Right ventricle myocardium superior (tissue), 1 donor: ENCODE measurements at places on chromosomes 7 and 10.

GRCh38 chr10:4678023-4678950, 147.7 kb upstream of the AKR1E2 start:
- DNase-seq: no peak

GRCh38 chr7:55172881-55173609, 154.2 kb downstream of the EGFR start:
- DNase-seq: no peak

- DNase-seq: no peak
Measured at GRCh38 chr10:72263613-72264241, 10.0 kb upstream of the DDIT4 start.

DNA sequence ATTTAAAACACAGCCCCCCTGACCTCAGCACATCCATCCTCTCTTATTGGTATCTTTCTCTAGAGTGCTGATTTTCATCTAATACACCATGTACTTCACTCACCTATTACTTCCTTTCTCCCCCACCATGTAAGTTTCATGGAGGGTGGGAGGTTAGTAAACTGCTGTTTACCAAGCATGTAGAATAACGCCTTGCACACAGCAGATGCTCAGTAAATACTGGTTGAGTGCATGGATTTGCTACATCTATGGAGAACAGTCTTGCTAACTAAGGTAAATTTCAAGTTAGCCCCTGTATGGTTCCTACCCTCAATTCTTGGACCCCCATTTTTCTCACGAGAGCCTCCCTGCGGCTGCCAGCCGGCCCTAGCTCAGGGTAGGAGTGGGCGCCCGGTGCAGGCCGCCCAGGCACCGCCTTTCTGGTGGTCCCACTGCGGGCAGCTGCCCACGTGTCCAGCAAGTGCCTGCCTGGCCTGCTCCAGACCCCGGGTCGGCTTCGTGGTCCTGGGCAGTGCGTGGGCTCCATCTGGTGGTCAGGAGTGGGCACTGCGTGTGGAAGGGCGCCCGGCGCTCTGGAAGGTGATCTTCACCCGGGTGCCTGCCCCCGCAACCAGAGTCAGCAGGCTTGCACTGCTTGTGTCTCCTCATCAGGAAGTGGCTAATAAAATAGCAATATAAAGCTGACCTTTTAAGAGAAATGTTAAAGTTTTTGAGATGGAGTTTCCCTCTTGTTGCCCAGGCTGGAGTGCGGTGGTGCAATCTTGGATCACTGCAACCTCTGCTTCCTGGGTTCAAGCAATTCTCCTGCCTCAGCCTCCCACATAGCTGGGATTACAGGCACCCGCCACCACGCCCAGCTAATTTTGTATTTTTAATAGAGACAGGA, 63.4 kb upstream of the DNAJB6 start:
- DNase-seq: peak; percentile 80

DNA sequence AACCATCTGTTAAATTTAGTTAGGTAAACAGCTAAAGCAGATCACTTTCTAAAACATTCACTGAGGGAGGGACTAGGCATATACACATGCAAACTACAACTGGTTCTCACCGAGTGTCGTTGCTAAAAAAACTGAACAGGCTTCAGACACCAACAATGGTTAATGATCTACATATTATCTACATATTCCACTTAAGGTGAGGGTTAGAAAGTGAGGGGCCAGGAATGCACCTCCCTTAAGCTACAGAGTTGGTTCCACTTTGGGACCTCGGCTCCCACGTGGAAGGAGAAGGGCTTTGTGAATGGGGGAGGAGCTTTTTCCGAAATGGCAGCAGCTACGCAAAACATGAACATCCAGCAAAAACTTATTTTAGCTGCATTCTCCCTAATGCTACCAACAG, 5.8 kb downstream of the CTBP2 start:
- DNase-seq: no peak

DNA sequence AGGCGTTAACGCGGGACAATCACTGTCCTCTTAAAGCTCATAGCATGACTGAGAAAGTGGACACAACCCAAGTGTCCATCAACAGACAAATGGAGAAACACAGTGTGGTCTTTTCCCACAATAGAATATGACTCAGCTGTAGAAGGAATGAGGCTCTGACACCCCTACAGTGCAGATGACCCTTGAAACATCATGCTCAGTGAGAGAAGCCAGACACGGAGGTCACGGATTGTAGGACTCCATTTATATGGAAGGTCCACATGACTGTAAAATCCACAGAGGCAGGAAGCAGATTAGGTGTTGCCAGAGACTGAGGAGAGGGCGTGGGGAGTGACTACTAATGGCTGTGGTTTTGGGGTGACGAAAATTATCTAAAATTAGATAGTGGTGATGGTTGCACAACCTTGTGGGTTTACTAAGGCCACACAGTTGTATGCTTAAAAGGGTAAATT, 6.1 kb upstream of the NCAPG2 start:
- DNase-seq: no peak

GRCh38 chr7:21526448-21526847, 16.4 kb upstream of the DNAH11 start:
- DNase-seq: no peak
